CD4-positive, alpha-beta T cell treated with Interleukin-6 at 100 ng/mL for 8 hours (primary cell): ENCODE measurements at places on chromosomes 2 and 18.

DNA sequence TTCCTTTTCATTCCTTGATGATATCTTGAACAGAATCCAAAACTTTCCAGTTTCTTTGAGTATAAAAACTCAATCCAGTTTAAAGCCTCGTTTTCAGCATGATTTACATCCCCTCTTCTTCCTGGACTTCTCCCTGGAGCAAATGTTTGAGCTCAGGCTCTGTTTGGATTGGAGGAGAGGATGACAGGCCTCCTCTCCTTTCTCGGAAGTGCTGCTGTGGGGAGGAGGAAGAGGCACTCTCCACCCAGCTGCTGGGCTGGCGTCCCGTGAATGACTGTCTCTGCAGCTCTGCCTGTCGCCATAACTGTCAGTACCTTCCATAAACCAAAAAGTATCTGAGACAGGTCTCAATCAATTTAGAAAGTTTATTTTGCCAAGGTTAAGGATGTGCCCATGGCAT is 238.2 kb upstream of the AGAP1 start:
- no peak for DNase-seq

- no peak for DNase-seq
Measured at GRCh38 chr2:43070030-43070429, 156.4 kb downstream of the ZFP36L2 start.

DNA sequence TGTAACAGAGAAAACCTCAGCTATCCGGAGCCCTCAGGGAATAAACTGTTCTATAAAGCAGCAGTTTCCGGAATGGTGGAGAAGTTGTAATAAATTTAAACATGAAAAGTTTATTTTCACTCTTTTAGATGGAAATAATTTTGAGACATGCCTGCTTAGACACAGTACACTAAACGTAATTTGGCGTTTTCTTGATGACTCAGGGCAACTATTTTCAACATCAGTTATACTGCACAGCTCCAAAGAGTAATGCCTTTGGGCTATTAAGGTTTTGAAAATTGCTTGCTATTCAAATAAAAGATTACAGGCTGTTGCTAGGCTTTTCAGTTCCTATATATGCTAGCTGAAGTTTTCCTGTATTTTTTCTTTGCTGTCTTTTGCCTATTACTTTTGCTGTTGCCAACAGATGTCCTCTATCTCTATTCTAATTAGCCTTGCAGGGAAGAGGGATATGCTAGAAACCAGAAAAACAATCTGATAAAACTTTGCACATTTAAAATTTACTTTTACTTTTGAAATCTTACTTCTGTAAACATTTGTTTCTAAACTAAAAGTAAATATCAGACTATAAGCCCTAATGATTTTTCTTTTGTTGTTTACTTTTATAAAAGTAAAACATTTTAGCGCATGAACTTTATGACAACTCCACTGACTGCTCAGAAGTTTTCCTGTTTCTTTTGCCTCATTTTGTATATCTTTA is 113.4 kb upstream of the WDSUB1 start:
- DNase-seq, result no peak

- DNase-seq, result no peak
Measured at GRCh38 chr2:74939919-74940812, 18.3 kb upstream of the POLE4 start.
